ENCODE measurements at places on chromosomes 3 and 15. TPM values are rescaled to one million over a fixed set of nuclear protein-coding genes. Genes with fewer than 3 reads are reported as not detected.

Gene DPPA4
- total RNA-seq, result not detected

Gene CRYGS
- total RNA-seq, result 4.4 TPM

Gene PARP15
- total RNA-seq, result 0.07 TPM

DNA sequence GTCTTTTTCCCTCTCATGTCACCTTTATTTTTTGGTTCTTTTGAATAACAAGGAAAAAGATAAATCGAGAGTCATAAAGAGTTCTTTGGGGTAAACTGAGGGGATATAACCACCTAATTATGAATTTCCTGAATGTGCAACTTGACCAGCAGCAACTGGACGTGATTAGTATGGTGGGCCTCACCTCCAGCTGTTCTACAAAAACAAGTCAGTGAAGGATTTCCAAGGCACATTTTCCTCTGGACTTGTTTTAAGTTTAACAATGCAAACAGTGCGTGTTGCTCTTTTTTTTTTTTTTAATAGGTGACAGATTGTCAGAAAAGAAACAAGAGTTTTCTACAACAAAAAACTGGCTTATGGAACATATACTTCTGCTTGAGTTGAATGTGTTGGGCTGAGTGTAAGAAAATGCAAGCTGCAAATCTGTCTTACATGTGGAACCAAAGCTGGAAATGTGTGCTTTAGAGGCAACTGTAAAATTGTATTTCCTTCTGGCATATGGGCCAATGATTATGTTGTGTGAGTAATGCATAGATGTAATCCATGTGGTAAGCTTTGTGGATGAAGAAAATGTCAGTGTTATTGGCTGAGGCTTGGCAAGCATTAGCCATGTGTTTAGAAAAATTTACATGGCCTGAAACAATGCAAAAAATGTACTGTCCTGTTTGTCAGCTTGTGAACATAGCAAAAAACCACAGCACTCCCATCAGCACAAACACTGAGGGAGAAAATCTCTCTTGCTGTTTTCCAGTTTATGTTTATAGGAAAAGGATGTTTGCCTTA is 44.5 kb upstream of the FNDC3B start:
- no peak overlapping the region for H3K27ac ChIP-seq
- no peak overlapping the region for H3K4me3 ChIP-seq
- H3K36me3 ChIP-seq, result no peaks in the 10 kb centered on the region
- H3K4me1 ChIP-seq, result peaks cover 4% of the 10 kb centered on the region

DNA sequence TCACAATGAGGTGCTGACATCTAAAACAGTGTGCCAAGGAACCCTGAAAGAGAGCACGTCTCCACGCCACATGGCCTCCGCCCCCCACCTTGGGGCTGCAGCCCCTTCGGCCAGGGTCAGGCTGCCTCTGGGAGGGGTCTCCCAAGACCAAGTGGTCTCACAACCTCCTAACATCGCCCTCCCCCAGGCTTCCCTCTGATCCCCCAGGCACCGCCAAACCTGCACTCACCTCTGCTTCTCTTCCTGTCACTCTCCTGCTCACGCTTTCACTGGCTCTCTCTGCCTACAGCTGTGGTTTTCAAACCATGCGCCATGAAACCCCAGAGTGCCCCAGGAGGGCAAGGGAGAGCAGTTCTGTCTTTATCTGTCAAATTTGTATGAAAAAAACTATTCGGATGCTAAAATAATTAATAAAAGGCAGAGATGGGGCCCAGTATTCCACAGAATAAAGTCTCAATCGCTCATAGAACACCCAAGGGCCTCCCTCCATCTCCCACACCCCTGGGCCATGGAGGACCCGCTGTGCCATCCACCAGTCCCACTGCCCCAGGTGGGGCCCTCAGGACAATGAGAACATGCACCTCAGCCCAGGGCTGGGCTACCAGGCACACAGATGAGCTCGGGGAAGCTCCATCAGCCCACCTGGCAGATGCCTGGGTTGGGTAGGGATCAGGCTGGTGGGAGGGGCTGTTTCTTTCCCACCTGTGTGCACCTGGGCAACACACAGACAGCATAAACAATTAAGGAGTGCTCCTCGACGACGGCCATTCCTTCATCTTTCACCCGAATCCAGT is 21.5 kb downstream of the CYFIP1 start:
- H3K27me3 ChIP-seq, result no peaks in the 10 kb centered on the region
- no peak for DNase-seq
- no peaks in the 10 kb centered on the region for H3K4me1 ChIP-seq
- no peaks in the 10 kb centered on the region for H3K36me3 ChIP-seq

- H3K27me3 ChIP-seq, result no peaks in the 10 kb centered on the region
- no peak overlapping the region for H3K4me3 ChIP-seq
- H3K36me3 ChIP-seq, result peaks cover 12% of the 10 kb centered on the region
- no peak for DNase-seq
Measured at GRCh38 chr3:129139911-129140310, 18.3 kb upstream of the RAB43 start.

- no peaks in the 10 kb centered on the region for H3K36me3 ChIP-seq
- H3K4me3 ChIP-seq, result no peak overlapping the region
- no peaks in the 10 kb centered on the region for H3K27me3 ChIP-seq
Measured at GRCh38 chr3:152197937-152198336, 70.8 kb upstream of the MBNL1 start.

- H3K4me1 ChIP-seq, result no peaks in the 10 kb centered on the region
- no peak overlapping the region for H3K4me3 ChIP-seq
- H3K27ac ChIP-seq, result no peak overlapping the region
- no peak for DNase-seq
Measured at GRCh38 chr15:47460795-47461573, 256.3 kb upstream of the SEMA6D start.

- H3K4me3 ChIP-seq, result no peak overlapping the region
- no peaks in the 10 kb centered on the region for H3K27me3 ChIP-seq
- no peak overlapping the region for H3K27ac ChIP-seq
- DNase-seq, result no peak
- H3K36me3 ChIP-seq, result no peaks in the 10 kb centered on the region
Measured at GRCh38 chr3:186237915-186238314, 124.1 kb downstream of the DGKG start.

- peak overlapping the region; percentile 63 for H3K27ac ChIP-seq
- no peaks in the 10 kb centered on the region for H3K36me3 ChIP-seq
- H3K4me1 ChIP-seq, result peaks cover 26% of the 10 kb centered on the region
- H3K4me3 ChIP-seq, result peak overlapping the region; percentile 71
- no peaks in the 10 kb centered on the region for H3K27me3 ChIP-seq
Measured at GRCh38 chr3:197456261-197457091, 99.3 kb downstream of the BDH1 start.

Measured in PC-9 (cell line).